T1000 (cell line): ENCODE measurements at places on chromosomes 5 and 9.

DNA sequence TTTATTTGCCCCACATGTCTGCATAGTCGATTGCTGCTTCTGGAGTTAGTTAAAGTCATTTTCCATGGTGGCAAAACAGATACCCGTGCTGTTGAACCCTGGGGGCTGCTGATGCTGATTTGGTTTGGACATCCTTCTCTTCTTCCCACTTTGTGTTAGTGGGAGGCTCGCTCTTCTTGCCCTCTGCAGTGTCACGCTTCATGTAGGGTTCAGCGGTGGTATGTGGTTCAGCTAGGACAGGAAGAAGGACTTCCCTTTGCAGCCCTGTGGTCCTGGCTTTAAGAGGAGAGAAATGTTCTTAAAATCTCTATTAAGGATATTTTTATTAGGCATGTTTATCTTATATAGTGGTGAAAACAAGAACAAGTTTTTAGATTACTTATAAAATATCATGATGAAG, 36.2 kb downstream of the SLC36A1 start:
- DNase-seq = no peak

GRCh38 chr5:160269017-160269416, 39.7 kb downstream of the FABP6 start:
- DNase-seq = no peak

- no peak for DNase-seq
Observed at GRCh38 chr5:96876292-96876850, at the start of gene ERAP2. Gene ERAP2, plus strand, starts transcription at chr5:96876500. Its CDS starts 3,186 bp downstream, at chr5:96879686.

- no peak for DNase-seq
Observed at GRCh38 chr5:95533106-95533505, 21.7 kb downstream of the SKIC3 start.

GRCh38 chr5:80998590-80998979, 38.4 kb downstream of the RASGRF2 start:
- no peak for DNase-seq

DNA sequence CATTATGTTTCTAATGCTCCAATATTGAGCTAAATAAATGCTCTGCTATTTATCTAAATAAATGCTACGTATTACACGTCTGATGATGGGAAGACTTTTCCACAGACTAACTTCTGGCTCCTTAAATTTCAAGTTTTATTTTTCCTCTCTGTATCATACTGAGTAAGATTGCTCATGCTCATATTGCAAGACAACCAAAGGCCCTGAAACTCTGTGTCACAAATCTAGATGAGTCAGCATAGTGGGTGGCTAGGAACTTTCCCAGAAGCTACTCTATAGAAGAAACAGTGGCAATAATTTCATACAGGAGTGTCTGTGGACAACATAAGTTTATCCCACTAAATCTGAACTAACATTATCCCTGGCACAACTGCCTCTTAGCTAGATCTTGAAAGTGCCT, 53.0 kb upstream of the RFX3 start:
- DNase-seq = no peak

- DNase-seq = no peak
Observed at GRCh38 chr5:160464466-160464797, 42.8 kb downstream of the PTTG1 start.

- no peak for DNase-seq
Observed at GRCh38 chr5:172003746-172004145, 2.7 kb downstream of the FBXW11 start.

DNA sequence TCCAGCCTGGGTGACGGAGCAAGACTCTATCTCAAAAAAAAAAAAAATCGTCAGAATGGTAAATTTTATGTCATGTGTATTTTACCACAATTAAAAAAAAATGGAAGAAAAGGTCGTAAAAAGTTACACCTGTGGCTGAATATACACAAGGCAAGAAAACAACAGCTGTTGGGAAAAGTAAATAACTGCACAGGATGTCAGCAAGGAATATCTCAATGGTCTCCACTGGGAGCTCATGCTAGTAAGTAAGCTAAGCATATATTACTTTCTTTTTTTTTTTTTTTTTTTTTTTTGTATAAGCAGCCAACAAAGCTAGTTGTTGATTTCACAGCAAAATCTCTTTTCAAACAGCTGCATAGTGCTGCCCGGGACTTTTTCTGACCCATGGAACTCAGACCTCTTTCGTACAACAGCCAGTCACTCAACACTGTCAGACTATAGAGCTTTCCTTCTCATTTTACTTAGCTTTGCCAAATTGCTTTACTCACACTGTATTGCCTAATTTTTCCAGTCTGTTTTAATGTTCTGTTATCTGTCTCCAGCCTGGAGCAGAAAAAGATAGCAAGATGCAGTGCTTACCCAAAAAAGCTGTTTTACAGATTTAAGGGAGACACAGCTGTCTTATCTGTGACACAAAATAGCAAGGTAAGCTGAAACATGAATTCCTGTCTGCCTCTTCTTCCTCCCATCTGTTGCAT, 175.9 kb downstream of the ENC1 start:
- DNase-seq = no peak

DNA sequence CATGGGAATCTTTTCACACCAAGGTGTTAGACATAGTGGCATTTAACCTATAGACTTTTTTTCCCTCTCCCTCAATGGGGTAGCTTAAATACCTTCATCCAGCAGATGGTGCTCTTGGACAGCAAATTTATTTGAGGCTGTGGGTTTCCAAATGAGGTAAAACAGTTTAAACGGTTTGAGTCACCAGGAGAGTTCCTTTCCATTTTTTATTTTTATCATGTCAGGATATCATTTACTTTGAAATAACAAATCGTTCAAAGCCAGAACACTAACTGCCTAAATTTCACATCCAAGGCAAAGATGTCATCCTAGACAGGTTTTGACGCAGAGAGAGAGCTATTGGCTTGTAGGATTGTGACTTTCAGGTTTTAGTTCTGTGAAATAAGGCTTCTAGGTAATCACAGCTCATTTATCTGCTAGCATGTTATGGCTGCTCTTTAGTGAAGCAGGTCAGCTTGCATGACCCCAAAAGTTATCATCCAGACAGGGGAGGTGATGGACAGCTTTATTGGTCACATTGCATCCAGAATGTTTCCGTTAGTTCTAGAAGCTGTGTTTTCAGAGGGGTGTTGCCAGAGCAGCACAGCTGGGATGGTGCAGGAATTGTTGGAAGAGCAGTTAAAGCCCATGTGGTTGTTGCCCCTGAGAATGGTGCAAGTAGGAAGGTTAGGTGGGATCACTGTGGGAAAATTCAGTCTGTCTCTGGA, 69.8 kb downstream of the KDM4C start:
- no peak for DNase-seq

DNA sequence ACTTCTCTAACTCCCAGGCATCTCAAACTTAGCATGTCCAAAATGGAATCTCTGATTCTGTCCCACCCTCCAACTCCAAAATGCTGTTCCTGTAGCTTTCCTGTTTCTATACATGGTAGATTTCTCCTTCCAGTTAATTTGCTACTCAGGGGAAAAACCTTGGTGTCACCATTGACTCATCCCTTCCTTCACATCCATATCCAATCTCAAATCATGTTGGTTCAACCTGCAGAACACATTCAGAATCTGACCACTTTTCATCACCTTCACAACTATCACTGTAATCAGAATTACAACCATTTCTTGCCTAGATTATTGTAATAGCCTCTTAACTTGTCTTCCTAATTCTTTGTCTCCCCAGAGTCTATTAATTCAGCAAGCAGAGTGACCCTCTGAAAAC, 10.8 kb downstream of the RIOK2 start:
- no peak for DNase-seq

DNA sequence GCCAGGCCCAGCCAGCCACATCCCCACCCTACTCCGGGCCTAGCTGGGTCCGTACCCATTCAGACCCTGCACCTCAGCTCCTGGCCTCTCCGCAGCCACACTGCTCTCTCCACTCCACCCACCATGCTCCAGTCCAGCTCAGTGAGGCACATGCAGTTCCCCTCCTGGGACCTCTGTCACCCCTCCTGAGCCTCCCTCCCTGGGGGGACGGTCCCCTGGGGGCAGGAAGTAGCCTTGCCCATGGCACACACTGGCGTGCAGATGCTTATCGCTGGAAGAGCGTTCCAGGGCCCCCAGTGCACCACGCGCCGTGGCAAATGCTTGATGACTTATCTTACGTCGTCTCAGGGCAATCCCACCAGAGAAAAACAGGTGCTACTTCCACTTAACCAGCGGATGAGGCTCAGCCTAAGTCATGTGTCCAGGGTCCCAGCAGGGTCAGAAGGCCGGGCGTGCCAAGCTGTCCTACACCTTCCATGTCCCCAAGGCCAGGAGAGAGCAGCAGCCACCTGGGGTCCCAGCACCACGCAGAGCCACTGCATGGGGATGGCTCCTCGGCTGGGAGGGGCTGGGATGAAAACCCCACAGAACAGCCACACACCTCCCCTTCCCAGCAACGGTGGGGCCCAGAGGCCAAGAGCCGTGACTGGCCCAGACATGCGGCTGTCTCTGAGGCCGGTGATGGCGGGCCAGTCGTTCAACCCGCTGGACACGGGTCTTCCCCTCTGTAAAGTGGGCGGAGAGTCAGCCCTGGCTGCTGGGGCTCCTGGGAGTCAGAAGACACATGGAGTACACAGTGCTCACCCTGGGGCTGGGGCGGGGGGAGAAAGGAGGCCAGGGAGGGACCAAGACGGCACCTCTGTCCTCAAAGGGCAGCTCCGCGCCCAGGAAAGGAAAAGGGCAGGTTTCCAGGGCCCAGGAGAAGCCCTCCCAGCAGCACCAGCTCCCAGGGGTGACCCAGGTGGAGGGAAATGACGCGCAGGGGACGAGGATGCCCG, 2.6 kb upstream of the CCDC187 start:
- peak; percentile 35 for DNase-seq

- DNase-seq = no peak
Observed at GRCh38 chr5:88667496-88668201, 215.3 kb downstream of the MEF2C start.

DNA sequence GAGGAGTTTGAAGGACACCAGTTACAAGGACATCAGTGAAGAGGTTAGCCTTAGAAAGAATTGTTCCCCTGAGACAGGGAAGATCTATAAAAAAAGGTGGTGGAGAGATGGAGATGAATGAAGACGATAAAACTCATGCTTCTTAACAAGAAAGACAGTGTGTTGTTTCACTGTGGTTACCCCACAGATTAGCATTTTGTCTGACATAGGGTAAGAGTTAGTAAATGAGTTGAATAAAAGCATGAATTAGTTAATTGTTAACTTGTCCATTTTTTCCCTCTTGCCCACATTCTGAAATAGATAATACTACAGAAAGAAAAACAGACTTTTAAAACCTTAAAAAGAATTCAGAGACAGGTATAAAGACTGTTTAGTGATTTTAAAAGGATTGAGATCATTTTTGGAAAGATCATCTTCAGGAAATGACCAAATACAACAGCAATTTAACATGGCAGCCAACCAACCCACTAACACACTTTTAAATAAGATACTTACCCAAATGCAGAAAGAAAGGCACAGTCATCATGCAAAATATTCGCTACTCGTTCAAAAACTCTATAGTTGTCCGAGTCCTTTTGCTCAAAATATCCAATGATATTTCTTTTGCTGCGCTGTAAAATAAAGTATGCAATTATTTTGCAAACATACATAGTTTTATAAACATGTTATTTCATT, 78.5 kb downstream of the ERP44 start:
- DNase-seq = no peak

GRCh38 chr9:132762896-132763295, 92.6 kb downstream of the GTF3C4 start:
- no peak for DNase-seq

GRCh38 chr5:76524101-76524835, 98.9 kb downstream of the F2RL2 start:
- DNase-seq = no peak

- DNase-seq = no peak
Observed at GRCh38 chr9:28774433-28775235, 1201.4 kb upstream of the C9orf72 start.

DNA sequence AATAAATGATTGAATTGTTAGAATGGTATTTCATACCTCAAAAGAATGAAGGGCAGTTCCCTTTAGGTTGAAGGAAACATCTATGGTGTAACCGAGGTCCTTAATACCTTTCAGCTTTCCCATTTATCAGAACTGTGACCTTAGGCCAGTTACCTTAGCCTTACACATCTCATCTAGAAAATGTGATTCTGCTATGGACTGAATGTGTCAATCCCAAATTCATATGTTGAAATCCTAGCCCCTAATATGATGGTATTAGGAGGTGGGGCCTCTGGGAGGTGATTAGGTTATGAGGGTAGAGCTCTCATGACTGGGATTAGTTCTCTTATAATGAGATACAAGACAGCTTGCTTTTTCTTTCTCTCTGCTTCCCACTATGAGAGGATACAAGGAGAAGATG, 441.9 kb downstream of the PLK2 start:
- no peak for DNase-seq

GRCh38 chr9:2417730-2418129, 203.9 kb upstream of the VLDLR start:
- DNase-seq = no peak

DNA sequence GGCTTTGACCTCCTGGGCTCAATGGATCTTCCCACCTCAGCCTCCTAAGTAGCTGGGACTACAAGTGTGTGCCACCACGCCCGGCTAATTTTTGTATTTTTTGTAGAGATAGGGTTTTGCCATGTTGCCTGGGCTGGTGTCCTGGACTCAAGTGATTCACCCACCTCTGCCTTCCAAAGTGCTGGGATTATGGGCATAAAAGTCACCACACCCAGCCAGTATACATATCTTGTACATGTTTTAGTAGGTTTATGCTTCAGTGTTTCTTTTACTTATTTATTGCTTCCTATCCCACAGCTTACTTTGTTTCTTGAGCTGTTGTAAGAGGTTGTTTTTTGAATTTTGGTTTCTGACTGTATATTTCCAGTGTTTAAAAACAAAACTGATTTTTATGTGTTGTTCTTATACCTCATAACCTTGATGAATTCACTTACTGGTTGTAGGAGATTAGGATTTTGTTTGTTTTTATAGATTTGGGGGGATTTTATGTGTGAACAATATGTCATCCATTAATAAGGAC, 12.9 kb downstream of the FBXW5 start:
- no peak for DNase-seq

DNA sequence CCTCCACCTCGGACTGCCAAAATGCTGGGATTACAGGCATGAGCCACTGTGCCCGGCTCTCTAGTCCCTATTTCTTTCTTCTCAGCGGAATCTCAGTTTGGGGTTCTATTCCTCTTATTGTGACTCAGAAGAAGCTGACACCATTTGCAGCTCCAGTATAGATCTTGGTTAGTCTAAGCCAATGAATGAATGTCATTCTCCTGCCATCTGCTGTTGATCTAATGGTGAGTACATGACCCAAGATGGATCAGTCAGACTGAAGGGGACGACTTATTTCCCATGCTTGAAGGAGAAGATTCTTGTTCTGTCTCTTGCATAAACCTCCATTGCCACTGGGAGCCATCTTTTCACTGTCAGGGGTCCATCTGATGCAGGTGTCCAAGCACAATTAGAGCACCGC, 76.0 kb upstream of the KLF9 start:
- DNase-seq = no peak
